ENCODE measurements at places on chromosomes 12 and 14.

- no peak for DNase-seq
These were observed 55.2 kb downstream of the DAD1 start for GRCh38 chr14:22533739-22534359.

- no peak for DNase-seq
These were observed 336.4 kb upstream of the NAV3 start for GRCh38 chr12:77494296-77494695.

DNA sequence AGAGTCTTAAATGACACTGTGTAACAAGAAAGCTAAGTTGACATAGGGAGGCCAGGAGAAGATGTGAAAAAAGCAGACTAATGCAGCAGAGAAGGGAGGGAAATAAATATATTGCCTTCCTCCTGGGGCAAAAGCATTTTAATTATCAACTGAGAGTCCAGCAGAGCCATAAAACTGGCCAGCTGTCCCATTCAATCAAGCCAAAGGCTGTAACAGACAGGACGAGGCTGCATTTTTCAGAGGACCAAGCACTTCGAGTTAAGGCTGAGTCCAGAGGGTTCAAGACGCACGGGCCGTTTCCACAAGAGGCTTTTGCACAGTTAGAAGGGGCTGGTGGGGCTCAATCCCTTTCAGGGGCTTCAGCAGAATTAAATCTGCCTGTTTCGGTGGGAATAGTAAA lies 20.4 kb downstream of the MAP3K9 start:
- DNase-seq, result no peak

GRCh38 chr14:71438684-71439083 lies 493.5 kb upstream of the RGS6 start:
- no peak for DNase-seq

DNA sequence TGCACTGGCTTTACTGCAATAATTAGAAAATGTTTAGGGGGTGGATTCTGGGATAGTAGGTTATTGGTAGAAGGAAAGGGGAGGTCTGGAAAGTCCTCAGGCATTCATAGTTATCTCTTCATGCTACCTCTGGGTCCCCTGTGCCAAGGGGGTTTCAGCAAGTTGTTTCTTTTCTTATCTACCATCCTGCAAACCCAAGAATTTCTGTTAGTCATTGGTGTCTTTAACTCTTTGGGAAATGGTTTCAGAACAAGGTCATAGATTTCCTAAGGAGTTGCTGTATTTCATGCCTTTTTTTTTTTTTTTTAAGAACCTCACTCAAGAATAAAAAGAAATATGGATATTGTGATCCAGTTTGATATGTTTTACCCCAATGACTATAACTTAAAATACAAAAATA lies 63.6 kb downstream of the SLC4A8 start:
- DNase-seq, result no peak

GRCh38 chr14:87629788-87630187 lies 363.2 kb downstream of the GALC start:
- no peak for DNase-seq

DNA sequence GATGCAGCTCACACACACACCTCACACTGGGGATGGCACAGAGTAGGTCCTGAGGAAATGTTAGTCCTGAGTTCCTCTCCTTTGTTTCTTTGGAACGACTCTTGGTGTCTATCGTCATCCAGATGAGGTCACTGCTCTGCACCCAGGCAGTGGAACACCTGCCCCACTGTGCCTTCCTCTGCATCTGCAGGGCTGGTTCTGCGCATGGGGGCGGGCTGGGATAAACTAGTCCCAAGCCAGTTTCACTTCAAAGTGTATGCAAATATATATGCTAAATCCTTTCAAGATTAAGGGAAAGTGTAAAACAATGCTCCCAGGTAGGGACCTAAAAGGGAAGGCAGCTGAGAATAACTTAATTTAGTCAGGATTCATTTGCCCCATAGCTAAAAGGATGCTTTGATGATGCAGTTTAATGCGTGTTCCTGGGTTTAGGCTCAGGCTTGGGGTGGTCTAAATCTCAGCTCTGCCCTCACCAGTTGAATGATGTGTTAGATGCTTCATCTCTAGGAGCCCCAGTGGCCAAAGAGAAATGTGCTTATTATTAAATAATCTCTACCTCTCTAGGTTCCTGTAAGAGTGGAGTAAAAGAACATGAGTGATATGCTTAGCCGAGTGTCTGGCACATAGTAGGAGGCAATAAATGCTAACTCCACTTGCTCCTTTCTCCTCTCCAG lies 47.1 kb upstream of the OVCH1 start:
- no peak for DNase-seq

GRCh38 chr12:120013659-120014380 lies 24.8 kb downstream of the BICDL1 start:
- peak; percentile 41 for DNase-seq

GRCh38 chr14:74618078-74618952 lies 6.3 kb upstream of the LTBP2 start:
- DNase-seq, result peak; percentile 51

GRCh38 chr12:59036973-59037762 lies 116.9 kb upstream of the LRIG3 start:
- DNase-seq, result no peak

GRCh38 chr12:54662026-54662425 lies 13.9 kb upstream of the DCD start:
- no peak for DNase-seq

DNA sequence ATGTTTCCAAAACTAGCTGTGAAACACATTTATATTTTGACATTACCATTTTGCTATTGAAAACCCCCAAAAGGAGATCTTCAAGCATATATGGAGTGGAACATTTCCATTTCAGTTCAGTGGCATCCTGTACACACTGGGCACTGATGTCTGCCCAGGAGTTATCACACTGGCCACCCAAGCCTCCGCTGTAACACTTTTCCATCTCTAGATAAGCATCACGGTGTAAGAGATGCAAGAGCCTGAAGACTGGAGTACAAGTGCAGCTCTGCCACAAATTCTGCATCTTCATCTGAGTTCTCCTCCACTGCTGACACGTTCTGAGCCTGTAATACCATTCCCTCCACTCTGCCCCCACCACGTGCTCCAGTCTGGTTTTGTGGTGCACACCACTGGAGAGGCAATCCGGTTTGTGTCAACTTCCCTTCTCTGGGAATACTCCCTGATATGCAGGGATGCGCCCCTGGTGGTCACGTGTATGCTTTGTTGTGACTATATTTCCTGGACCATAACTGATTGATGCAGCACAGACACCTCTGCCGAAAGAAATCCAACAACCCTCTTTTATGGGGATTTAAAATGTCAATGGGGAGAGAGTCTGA lies 12.7 kb downstream of the SPTLC2 start:
- DNase-seq, result no peak

DNA sequence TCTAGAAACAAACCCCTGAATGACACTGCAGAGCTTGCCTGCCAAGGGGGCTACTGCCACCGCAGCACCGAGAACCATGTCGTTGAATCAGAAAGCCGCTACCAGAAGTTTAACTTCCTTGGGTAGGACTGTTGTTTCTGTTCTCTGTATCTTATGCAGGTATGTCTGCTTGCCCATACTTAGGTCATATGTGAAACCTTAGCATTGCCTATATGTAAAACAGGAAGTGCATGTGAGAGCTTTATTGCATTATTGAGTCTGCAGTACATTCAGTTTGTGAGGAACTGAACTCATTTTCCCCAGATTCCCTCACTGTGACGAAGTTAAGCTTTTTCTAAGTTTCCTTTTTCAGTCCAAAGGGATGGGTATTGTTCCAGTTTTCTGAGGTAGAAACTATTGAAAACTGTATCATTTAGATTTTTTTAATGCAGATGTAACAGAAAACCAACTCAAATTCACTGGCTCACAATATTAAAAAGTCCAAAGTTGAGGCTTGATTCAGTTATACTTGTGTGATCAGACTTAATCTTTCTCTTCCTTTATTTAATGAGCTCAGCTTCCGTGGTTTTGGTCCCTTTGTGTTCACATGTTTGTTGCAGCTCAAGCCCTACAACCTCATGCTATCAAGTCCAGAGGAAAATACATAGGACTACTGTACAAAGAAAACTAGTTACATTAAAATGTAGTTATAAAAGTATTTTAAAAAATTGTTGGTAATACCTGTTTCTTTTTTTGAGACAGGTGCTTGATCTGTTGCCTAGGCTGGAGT lies 6.9 kb downstream of the FBXO34 start:
- no peak for DNase-seq

DNA sequence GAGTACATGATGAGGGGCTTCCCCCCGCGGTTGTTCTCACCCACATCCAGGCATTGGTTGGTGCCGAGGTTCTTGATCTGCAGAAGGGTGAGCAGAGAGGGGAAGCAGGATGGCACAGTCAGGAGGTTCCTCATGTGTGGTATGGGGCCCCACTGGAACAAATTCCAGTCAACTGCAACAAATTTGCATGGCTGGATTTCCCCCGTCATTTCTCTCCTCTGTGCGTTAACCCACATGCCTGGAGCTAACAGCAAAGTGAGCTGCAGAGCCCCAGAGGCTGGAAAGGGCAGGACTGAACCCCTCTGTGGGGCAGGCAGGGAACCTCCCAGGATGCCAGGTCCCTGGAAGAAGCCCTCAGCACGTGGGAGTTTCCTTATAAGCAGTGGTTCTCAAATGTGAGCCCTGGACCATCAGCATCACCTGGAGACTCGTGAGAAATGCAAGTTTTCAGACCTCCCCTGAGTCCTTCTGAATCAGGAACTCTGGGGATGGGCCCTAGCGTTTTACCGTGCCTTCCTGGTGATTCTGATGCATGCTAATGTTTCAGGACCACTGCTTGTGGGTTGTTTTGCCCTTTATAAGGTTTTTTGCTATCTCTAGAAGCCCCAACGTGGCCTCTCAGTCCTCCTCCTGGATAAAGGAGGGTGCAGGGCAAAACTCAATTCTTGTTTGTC lies 11.0 kb upstream of the CELA1 start:
- DNase-seq, result no peak

- DNase-seq, result no peak
These were observed 13.4 kb downstream of the KRT80 start for GRCh38 chr12:52178443-52178842.

- no peak for DNase-seq
These were observed 158.4 kb upstream of the SFSWAP start for GRCh38 chr12:131552492-131552863.

- DNase-seq, result no peak
These were observed 52.9 kb downstream of the C12orf42 start for GRCh38 chr12:103442822-103443221.

- DNase-seq, result no peak
These were observed 212.6 kb downstream of the TTC8 start for GRCh38 chr14:89037065-89037464.

- no peak for DNase-seq
These were observed 3.4 kb downstream of the PRIMA1 start for GRCh38 chr14:93784878-93785277.

GRCh38 chr12:34286934-34287333 lies 264.6 kb downstream of the ALG10 start:
- DNase-seq, result no peak

DNA sequence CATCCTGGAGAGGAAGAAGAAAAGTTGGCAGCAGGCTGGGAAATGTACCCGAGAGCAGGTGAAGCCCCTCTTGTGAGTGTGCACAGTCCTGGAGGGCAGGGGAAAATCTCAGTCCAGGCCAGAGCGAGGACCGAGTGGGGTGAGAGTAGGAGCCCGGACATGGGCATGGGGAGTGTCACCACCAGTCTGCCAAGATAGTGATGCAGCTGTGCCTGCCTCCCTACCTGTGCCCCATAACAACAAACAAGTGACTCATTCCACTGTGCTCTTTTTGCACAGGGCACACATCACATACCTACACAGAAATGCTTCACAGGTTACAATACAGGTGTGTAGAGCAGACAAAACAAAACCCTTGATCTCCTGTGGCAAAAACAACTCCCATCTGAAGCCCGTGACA lies 205.9 kb upstream of the PELI2 start:
- DNase-seq, result no peak

DNA sequence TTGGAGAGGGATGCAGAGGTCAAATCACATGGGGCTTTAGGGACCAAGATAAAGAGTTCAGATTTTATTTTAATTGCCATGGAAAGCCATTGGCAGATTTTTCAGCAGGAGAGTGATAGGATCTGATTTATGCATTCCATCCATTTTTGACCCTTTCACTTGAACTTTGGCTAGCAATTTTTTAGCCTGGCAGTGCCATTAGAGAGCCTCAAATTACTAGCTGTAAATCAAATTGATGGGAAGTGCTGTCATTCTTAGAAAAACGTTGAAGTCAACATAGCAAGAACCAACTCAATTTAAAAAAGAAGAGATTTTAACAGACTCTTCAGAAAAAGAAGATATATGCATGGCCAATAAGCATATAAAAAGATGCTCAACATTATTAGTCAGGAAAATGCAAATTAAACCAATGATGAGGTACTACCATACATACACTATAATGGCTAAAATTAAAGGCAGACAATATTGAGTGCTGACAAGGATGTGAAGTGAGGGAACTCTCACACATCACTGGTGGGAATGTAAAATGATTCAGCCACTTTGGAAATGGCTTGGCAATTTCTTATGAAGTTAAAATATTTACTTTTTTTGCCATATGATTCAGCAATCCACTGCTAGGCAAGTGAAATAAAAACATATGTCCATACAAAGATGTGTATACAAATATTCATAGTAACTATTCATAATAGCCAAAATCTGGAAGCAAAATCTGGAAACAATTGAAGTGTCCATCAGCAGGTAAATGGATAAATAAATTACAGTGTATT lies 89.7 kb downstream of the PTCSC3 start:
- no peak for DNase-seq

DNA sequence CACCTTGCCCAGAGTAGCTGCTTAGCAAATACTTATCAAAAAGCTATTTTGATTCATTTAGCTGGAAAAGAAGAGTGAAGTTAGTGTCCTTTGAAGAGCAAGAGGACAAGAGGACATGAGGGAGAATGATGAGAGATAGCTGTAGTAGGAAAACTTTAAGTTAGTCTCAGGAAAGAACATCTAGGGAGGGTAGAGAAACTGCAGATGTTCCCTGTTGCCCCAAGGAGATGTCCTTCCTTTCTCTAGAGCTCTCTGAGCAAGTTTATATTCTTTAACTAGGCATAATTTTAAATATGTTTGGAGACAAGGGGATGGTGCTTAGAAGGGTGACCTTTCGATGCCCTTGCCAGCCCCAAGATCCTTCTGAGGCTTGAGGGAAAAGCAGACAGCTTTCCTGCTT lies 529.1 kb upstream of the TBX3 start:
- no peak for DNase-seq

DNA sequence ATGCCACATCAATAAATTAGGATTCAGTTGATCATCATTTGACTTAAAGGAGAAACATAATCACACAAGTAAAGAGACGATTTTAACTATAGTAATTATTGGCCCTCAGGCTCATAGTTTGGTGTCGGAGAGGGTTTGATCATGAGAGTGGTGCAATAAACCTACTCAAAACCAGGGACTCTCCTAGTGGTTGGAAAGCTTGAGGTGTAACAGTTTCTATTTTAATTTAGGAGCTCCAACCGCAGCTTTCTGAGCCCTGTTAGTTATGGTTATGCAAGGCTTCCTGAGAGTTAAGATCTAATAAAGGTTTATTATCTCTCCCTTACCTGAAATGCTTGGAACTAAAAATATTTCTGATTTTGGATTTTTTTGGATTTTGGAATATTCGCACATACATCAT lies 36.4 kb downstream of the TMTC2 start:
- no peak for DNase-seq

- no peak for DNase-seq
These were observed 25.1 kb downstream of the ANAPC5 start for GRCh38 chr12:121326996-121327674.

Measured in activated T-cell treated with anti-CD3 and anti-CD28 coated beads, Interleukin-2, amount 50 U/mL, for 4 hours (primary cell).